ENCODE measurements at places on chromosomes 12 and 14.
A peak's percentile ranks its signal among the peaks of the same experiment; 100 is the strongest.

- DNase-seq = no peak
Observed at GRCh38 chr14:22518073-22518472, 71.0 kb downstream of the DAD1 start.

DNA sequence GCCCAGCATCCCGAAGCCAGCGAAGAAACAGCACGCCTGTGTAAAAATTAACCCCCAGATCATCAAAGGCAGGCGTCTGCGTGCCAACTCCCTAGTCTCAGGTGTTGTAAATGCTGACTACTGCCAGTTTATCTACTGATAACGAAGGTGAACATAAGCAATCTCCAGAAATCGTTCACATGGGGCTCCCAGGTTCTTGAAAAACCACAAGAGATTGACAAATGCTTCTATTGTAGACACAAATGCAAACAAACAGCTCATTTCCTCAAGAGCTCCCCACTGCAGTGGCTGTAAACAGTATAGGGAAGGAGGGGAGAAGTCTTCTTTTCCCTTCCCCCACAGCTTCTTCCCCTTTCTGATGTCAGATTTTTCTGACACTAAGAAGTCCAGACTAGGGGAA is 5.3 kb upstream of the PLEKHG3 start:
- DNase-seq = no peak

DNA sequence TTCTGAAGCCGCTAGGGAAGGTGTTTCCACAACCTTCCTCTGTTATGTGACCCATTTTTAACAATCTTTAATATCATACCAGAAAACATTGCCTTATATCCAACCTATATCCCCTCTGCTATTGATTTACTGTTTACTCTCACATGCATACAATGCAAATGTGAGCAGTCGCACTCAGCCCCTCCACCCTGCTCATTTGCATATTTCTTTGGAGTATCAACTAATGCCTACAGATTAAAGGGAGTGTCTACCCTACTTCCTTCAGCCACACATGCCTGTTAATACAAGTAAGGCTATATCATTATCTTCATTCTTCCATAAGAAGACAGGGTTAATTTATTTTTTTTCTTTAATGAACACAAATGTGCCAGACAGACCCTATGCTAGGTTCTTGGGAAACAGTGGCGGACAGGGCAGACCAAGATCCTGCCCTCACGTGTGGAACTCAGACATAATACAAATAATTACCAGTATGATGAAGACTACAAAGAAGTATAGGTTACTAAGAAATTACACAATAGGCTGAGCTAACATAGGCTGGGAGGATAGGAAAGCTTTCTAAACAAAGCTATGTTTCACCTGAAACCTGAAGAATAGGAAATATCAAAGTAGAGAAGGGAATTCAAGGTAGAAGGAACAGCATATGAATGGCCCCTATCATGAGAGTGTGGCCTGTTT is 107.3 kb upstream of the MDM1 start:
- DNase-seq = no peak

- DNase-seq = no peak
Observed at GRCh38 chr12:68984796-68985573, 52.0 kb upstream of the CPM start.

DNA sequence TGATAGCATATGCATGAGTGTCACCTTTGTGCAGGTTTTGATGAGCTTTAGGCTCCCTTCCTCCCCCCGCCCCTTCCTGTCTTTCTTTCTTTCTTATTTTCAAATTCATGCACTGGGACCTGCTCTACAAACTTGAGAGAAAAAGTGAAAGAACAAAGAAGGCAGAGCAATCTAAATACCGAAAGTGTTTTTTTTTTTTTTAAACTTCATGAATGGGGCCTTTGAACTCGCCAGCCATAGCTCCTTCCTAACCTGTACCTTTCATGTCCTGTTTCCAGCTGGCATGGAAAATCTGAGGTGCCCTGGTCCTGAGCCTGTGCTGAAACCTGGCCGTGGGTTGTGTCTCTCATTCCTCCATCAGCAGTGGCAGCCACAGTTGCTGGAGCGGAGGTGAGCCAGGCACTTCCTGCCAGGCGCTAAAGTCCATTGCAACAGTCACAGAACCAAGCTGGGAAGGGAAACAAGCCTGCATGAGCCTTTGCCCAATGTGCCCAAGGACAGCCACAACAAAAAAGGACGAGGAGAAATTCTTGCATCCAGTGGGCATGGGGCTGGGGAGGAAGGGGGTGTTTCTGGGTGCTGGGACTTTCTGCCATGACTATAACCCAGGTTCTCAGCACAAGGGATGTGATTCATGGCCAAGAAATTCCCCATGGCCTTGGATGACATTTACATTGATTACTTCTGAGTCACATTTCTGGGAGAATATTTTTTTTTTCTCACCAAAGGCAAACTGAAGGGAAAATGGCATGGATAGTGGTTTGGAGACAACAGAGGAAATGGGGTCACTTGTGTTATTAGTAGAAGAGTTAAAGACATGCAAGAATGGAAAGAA is 102.7 kb downstream of the TMEM30B start:
- DNase-seq = no peak

GRCh38 chr12:71872972-71873371 is 33.4 kb downstream of the TBC1D15 start:
- no peak for DNase-seq

DNA sequence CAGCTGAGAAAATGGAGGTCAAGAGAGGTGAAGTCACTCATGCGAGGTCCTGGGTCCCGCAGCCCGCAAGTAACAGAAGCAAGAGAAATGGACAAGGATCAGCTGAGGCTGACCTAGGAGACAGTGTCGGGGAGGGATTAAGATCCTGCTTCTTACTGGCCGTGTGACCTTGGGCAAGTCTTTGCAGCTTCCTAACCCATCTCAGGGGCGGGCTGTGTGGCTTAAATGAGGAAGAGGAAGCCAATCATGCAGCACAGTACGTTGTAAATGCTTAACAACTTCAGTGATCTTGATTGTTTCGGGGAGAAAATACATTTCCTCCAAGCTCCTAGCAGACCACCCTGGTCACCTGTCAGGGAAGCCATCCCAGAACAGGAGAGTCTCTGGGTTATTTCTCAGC is 7.1 kb upstream of the PGF start:
- no peak for DNase-seq

DNA sequence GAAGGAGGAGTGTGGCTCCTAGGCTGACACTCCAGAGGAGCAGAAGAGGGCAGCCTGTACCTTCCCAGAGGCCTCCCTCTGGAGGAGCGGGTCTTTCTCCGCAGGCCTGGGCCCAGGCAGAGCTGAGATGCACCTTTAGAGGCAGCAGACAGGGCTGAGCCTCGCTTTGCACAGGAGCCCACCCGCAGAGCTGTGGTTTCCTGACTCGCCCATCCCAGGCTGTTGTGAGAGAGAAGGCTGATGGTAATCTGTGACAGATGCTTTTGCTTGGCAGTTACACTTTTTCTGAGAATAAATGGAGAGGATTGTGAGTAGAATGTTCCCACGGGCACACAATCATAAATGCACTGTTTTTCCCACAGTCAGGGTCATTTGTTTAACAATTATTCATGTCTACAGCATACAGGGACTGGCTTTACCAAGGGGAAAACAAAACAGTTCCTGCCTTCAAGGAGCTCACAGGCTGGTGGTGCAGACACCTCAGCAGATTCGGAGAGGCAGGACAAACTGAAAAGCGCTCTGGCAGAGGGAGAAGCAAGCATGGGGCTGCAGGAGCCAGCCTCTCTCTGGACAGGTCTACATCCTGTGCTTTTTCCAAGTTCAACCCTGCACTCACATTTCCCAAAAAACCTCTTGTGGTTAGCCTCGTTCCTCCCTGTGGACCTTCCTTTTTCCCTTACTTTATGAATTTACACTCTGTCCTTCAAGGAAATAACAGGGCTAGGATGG is 13.9 kb downstream of the EVL start:
- no peak for DNase-seq

- no peak for DNase-seq
Observed at GRCh38 chr14:104040539-104040938, 45.0 kb upstream of the ASPG start.

DNA sequence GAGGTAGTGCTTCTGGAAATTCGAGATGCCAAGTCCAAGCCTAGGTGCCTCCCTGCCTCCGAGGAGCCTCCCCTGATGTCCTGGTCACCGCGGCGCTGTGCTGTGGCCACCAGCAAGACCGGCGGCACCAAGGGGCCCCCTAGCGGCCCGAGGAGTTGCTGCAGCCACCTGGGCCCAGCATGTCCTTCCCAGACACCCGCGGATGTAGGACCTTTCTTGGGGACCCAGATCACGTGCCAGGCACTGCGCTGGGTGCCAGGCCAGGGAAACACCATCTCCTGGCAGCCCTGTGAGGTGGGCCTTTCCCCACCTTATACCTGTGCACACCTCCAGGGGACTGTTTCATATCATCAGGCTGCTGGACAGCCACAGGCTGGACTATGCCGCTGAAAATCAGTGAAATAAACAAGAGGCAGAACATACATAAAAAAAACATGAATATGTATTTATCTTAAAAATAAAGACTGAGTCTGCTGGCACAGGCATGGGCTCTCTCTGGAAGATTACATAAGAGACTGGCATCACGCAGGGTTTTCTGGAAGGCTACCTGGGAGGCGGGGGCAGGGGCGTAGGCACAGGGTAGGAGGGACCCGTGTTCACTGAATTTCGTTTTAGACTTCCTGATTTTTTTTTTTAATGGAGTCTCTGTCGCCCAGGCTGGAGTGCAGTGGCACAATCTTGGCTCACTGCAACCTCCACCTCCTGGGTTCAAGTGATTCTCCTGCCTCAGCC is 15.9 kb upstream of the HHIPL1 start:
- peak; percentile 71 for DNase-seq

DNA sequence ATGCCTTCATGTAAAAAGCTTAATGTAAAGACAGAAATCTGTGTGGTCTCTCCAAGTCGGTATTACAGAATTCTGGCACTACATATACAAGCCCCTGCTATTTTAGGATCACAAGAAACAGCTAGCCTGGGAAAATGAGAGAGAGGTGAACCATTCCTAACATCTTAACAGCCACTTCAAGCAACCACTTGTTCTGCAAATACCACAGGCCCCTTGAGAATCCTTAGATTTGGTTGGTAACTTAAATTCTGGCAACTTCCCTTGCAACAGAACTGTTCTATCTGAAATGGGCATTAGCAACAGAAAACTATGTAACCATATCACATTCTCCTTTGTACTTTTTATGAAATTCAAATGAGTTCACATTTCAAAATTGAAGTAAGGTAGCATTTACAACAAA is 68.5 kb downstream of the SPPL3 start:
- DNase-seq = no peak

- DNase-seq = peak; percentile 5
Observed at GRCh38 chr12:27971121-27971489, 1.4 kb downstream of the PTHLH start.

- no peak for DNase-seq
Observed at GRCh38 chr12:163406-163986, 50.5 kb downstream of the SLC6A12 start.

DNA sequence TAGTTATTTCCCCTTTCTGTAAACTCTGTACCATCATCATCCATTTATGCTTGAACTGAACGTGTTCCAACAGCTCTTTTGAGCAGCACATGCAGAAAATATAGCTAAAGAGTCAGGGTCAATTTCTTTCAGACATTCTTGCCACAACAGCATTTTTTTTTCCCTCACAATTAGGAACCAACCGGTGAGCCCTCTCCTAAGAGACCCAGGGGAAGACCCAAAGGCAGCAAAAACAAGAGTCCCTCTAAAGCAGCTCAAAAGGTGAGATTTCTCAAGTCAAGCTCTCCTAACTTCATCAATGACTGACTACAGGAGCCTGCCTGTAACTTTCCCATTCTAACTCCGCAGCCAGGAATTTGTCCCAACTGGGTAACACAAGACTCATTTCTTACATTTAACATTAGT is 3.5 kb downstream of the HMGA2 start:
- no peak for DNase-seq

DNA sequence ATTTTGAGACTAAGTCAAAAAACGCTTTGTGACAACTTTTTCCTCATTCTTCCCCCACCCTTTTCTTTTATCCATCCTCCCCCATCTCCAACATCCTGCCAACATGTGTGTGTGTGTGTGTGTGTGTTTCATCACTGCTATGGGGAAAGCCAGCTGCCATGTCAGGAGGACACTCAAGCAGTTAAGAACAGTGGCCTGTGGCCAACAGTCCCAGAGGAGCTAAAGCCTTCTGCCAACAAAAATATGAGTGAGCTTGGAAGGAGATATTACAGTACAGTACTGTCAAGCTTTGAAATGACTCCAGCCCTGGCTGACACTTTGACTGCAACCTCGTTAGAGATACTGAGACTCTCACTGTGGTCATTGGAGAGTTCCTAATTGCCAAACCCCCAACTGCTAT is 5.0 kb upstream of the CSRP2 start:
- DNase-seq = no peak

- DNase-seq = no peak
Observed at GRCh38 chr12:67074072-67074471, 195.1 kb upstream of the CAND1 start.

- no peak for DNase-seq
Observed at GRCh38 chr12:25083211-25083610, 111.7 kb downstream of the DNAI7 start.

GRCh38 chr12:29103539-29103974 is 45.5 kb upstream of the FAR2 start:
- DNase-seq = peak; percentile 9

DNA sequence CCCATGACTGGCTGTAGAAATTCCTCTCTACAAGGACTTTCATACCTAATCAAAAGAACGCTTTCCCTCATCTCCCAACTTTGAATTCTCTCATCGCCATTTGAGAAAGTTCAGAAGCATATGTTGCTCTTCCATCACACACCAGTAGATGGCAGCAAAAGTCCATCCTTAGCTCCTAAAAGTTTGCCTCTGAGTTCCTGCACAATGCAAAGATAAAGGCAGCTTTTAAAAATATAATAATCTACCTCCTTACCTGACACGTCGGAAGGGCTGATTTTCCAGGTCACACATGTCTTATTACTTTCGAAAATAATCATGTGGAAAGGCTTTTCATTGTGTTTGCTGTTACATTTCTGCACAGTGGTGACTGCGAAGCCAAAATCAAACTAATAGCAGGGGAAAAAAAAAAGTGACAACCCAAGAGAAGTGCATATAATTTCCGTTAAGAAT is 456.7 kb upstream of the SEL1L start:
- DNase-seq = peak; percentile 64

GRCh38 chr14:75181293-75182062 is 5.1 kb upstream of the TMED10 start:
- no peak for DNase-seq

DNA sequence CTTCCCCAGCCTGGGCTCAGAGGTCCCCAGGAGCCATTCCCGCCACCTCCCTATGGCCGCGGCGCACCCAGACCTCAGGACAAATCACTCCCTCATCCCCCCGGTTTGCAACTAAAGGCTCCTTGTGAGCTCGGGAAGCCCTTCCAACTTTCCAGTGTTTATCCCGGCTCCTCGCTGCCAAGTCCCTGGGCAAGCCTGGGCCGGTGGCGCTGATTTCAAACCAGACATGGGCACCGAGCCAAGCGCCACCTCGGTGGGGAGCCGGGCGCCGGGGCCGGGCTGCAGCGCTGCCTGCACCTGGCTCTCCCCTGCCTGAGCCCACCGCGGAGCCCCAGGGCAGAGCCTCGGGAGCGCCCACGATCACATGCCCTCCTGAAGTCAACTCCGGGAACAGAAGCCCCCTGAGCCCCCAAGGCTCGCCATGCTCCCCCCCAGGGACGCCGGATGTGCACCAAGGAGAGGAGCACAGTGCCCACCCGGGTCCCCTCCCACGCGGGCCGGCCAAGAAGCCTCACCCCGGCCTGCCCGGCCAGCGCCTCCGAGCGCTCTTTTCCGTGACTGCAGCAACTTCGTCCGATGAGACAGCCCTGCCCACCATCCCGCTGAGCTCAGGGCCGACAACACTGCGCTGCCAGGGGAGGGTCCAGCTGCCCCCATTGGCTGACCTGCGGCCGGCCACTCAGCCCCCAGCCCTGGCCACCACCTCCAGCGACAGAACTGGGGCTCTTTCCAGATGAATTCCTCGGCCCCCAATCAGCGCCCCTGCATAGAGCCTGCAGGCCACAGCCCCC is 50.0 kb downstream of the NCOR2 start:
- peak; percentile 85 for DNase-seq

All from globus pallidus (tissue), 1 donor.